NCI-H1694 (cell line): ENCODE measurements at places on chromosomes 1 and 21.
A peak's percentile ranks its signal among the peaks of the same experiment; 100 is the strongest.

GRCh38 chr1:211281320-211282022, 22.3 kb downstream of the RCOR3 start:
- no peak for DNase-seq

DNA sequence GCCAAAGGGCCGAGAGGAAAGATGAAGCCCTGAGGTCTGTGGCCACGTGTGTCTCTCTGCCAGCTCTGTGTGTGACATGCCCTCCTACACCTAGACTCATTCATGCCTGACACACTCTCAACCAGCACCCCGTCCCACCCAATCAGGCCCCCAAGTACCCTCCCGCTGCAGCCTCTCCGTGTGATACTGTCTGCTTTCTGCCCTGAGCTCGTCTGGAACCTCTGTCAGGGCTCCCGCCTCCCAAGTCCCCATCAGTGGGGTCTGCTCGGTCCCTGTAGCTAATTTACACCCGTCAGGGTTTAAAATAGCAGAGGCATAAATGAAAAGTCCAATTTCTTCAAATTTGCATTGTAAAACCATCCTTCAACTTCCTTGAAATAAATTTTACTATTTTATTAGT, 20.7 kb downstream of the CASZ1 start:
- no peak for DNase-seq

GRCh38 chr1:62810420-62811274, 26.7 kb downstream of the ATG4C start:
- DNase-seq, result no peak

DNA sequence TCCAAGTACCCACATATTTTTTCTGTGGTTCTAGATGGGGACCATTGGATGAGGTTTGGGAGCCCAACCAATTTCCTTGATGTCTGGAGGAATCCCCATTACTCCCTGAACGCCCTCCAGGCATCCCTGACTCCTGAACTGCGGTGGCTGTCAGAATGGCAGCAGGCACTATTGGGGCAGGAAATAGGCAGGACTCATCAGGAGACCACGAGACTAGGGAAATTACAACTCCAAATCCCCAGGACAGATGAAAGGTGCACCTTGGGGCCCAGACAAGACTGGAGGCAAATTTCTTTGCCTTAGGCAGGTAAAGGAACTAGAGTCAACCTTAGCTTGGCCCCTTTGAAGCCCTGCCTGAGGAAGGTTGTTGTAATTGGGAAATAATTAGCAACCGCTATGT, 1.1 kb downstream of the CGN start:
- DNase-seq, result no peak

DNA sequence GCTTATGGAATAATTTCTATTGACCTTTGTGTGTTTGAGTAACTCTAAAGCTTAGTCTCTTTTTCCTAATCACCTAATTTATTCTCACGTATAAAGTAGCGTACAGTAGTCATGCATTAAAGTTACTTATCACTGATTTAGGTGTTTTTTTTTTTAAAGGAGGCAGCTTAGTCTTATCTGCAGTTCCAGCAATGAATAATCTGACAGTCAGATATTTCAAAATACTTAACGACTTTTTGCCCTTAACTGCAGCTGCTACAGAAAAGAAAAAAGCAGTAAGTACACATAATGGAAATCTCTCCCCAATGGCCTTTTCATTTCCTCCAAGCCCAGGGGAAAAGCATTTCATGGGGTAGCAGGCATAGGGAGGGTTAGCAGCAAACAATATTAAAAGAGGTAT, 54.6 kb downstream of the SLC35F3 start:
- no peak for DNase-seq

DNA sequence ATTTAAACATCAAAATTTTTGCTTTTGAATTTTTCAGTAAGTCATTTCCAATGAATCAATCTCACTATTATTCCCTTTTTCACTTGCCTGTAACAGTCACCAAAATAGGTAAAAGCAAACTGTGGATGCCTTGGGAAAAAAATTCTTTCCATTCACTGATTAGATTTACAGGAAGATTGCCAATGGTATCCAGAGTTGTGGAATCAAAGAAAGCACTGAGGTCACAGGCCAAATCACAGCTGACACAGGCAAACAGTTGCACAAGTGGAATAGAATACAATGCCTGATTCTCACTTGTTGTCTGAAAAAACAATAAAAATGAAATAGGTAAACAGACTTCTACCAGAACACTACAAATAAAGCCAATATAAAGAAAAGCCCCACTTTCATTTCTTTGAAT, 48.4 kb downstream of the LTN1 start:
- no peak for DNase-seq

DNA sequence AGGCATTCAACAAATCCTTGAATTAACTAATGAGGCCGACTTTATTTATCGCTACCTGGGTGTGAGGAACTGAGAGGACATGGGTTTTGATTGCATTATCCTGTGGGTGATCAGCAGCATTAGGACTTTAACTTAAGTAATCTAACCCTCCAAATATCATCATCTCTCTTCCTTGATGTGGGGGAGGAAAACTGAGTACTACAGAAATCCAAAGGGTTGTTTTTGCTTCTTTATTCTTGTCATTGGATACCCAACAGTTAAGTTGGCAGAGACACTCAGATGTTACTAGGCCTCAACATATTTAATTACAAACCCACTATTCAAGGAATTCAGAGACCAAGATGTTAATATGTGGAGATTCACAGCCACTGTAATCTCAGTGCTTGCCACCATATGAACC, 97.4 kb upstream of the ST6GALNAC5 start:
- no peak for DNase-seq

DNA sequence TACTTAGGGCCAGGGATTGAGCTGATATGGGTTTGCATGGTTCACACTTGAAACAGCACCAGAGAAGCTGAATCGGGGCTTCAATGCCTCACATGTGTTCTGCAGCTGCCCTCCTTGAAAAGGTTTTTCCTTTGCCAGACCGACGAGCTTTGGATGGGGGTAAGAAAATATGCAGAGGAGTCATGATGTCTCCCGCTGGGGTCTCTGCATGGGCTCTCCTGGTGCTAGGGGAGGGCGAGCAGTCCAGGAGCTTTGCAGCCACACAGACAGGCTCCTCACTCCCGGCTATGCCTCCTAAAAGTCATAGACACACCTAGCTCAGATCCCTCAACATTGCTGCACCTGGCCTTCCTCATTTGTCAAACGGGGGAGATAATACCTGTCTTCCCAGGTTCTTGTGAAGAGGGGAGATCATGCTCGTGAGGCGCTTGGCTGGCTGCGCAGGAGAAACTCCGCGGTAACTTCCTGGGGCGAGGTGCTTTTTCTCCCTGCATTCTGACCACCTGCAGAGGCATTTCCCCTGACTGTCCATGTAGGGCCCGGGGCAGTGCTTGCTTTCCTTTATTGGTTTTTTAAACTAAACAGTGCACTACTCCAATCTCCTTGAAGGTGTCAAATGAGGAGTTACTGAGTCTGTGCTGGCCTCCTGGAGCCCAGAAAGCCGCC, 112.4 kb downstream of the PLXNA2 start:
- no peak for DNase-seq

DNA sequence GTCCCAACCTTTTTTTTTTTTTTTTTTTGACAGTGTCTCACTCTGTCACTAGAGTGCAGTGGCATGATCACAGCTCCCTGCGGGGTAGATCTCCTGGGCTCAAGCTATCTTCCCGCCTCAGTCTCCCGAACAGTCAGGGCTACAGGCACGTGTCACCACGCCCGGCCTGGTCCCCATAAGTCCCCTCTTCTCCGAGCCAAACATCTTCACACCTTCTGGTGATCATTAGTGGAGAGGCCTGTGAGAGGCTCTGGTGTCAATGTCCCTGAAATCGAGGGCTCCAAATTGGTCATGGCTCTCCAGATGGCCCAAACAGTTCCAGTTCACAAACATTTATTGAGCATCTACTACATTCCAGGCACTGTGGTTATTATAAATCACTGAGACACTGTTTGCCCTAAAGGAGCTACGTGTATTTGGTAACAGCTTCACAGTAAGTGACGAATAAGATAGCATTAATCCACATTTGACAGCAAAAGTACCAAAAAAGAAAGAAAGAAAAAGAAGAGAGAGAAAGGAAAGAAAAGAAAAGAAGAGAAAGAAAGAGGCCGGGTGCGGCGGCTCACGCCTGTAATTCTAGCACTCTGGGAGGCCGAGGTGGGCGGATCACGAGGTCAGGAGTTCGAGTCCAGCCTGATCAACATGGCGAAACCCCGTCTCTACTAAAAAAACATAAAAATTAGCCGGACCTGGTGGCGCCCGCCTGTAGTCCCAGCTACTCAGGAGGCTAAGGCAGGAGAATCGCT, 867 bp upstream of the TIMM17A start:
- no peak for DNase-seq

- no peak for DNase-seq
Observed at GRCh38 chr1:26959722-26960624, at the start of gene KDF1. KDF1 (minus strand) TSS chr1:26960468; CDS start chr1:26952380, 8,088 bp downstream.

DNA sequence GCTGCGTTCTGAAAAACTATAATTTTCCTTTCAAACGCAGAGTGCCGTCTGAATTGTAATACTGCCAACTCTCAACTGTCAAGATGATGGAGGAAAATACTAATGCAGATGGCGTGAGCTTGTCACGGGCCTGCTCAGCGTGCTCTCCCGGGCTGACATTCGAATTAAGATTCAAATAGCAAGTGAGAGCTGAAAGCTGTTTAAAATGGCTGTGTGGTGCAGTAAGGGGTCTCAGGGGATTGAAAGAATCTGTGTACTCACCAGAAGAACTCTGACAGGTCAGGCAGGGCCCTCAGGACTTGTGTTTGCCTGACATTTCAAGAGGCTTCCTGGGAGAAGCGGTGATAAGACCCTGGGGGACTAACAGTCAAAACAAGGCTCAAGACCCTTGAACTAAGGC, 33.1 kb downstream of the ZMYND12 start:
- DNase-seq, result peak; percentile 72

DNA sequence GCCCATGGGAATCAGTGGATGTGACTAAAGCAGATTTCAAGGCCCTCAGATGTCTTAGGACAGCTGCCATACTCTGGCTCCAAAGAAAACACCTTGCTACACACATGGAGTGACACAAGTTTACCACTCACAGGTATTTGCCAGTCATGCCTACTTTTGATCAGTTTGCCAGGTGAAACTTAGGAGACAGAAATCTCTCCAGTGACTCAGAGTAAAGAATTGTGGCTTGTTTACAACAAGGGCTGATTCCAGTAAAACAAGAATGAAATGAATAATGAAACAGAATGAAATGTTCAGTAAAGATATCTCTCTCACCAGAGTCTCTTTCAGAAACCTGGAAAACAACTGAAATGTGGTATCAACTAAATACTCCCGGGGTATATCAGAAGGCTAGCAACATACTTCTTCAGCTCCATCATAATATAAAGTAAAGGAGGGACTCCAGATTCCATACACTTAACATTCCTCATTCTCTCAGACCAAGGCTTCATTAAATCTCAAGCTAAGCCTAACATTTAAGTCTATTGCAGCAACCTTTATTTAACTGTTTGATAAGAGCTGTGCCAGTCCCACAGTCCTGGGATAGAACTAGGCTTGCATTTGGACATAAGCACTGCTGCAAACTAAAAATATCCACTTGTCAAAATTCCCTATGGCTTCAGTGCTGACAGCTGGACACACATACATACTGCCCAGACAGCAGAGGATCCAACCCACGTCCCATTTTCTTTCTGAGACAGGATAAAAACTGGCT, 143.3 kb downstream of the SIPA1L2 start:
- DNase-seq, result no peak

DNA sequence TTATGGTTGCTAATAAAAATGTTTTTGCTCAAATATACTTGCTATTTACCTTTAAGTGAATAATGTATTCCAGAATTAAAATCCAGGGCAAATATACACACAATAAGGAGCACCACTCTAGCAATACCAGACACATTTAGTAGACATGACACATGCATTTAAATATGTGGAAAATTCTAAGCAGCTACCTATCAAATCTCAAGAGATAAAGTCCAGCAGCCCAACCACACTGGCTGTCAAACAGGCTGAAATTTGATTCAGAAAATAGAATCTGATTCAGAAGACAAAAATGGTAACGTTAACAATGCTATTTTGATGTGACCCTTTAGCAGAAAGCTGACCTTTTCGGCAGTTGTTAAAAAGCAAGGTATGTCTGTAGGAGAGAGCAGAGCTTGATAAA, 42.3 kb downstream of the PLEKHO1 start:
- no peak for DNase-seq

DNA sequence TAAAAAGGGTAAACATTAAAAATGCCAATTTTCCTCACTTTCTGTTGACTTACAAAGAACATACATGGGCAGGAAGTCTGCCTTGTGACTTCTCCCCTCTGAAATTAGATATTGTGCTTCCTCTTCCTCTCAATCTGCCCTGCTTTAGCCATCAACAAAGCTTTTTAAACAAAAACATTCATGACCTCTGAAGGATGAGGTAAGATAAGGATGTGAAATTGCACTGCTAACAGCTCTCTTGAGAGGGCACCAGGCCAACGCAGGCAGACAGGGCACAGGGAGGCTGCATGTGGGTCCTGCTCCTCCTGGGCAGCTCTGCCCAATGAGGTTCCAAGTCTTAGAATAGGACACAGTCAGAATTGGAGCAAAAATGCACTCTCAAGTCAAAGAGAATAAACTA, 62.1 kb downstream of the DEGS1 start:
- DNase-seq, result no peak

DNA sequence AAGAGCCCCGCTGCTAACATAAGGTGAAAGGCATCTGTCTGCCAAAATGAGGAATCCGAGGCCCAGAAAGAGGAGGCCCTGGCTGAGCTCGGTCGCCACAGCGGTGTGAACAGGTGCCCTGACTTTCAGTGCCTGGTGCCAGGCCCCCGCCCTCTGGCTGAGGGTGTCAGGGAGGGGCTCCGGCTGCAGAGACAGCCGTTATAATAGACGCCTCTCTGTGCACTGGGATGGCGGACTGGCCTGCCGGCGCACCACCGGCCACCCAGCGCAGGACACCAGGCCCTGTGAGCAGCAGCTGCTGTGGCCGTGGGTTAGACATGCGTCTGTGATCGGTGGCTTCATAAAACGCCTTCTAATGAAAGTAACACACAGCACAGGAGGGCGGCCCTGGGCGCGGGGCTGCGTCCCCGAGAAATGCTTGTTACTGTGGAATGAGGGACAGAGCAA, 51.4 kb upstream of the ACTRT2 start:
- DNase-seq, result no peak

DNA sequence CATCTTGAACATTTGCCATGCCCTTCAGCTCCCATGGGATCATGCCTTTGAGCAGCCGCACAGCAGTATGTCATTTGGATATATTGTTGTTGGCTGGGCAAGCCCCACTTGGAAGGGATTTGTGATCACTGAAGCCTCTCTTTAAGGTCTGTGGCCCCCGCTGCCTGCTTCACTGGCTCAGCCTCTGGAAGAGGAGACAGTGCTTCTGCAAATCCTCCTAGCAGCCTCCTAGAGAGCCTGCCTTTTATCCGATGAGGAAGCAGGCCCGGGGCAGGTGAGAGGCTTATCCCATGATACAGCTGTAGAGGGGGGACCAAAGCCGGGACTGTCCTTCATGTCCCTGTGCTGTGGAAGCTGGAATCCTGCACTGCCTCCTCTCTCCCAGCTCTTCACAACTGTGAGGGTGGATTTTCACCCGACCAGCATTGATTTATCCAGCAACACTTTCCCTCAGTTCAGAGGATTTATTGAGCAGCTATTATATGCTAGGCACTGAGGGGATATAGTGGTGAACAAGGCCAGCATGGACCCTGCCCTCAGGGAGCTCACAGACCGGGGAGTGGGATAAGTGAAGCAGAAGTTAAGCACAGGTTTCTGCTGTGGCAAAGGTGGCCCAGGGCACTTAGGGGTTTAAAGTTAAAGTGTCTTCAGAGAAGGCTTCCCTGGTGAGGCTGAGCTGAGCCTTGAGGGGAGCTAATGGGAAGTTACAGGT, 3.9 kb downstream of the TMEM61 start:
- DNase-seq, result peak; percentile 18

- no peak for DNase-seq
Observed at GRCh38 chr1:236099355-236099974, 34.6 kb upstream of the NID1 start.
